ENCODE measurements at places on chromosomes 3 and 15. TPM values are rescaled to one million over a fixed set of nuclear protein-coding genes. Genes with fewer than 3 reads are reported as not detected.

The GTPBP8 gene
- total RNA-seq, result 21.6 TPM

The RPL35A gene
- 845 TPM for total RNA-seq

The PLA2G4E gene
- total RNA-seq, result not detected

The SEMA4B gene
- total RNA-seq, result 11.1 TPM

The ARGFX gene
- total RNA-seq, result not detected

The GOLGA8B gene
- 4.8 TPM for total RNA-seq

The BUB1B gene
- total RNA-seq, result 10.5 TPM

The CHRM5 gene
- total RNA-seq, result 0.20 TPM

The LIPC gene
- 0.22 TPM for total RNA-seq

The TRIM42 gene
- not detected for total RNA-seq

The GP9 gene
- total RNA-seq, result not detected

The TF gene
- not detected for total RNA-seq

The CFAP92 gene
- 0.65 TPM for total RNA-seq

The GPR62 gene
- total RNA-seq, result not detected

The NR1I2 gene
- not detected for total RNA-seq

The EOGT gene
- total RNA-seq, result 23.4 TPM

The COLQ gene
- 0.44 TPM for total RNA-seq

The IL5RA gene
- not detected for total RNA-seq

The EFCAB12 gene
- under 0.01 TPM for total RNA-seq

The FLNB gene
- total RNA-seq, result 305 TPM

The SAMD7 gene
- total RNA-seq, result not detected

The LRRIQ4 gene
- not detected for total RNA-seq

The CKMT1A gene
- not detected for total RNA-seq

The WDR93 gene
- total RNA-seq, result not detected

The ZNF502 gene
- total RNA-seq, result 2.6 TPM

The GALNT15 gene
- total RNA-seq, result 27.0 TPM

The C3orf85 gene
- not detected for total RNA-seq

The ACOX2 gene
- 0.60 TPM for total RNA-seq

The CCNB2 gene
- total RNA-seq, result 20.0 TPM

The GRK7 gene
- total RNA-seq, result not detected

The TERC gene
- total RNA-seq, result 118 TPM

The SLC22A13 gene
- under 0.01 TPM for total RNA-seq

The LARP6 gene
- 7.1 TPM for total RNA-seq

The SCN5A gene
- total RNA-seq, result 5.9 TPM

The SEMA5B gene
- under 0.01 TPM for total RNA-seq

The CCDC54 gene
- not detected for total RNA-seq

The SLC6A1 gene
- under 0.01 TPM for total RNA-seq
